Activated CD8-positive, alpha-beta T cell treated with anti-CD3 and anti-CD28 coated beads for 36 hours (primary cell): ENCODE measurements at places on chromosomes 12 and 14. TPM values are rescaled to one million over a fixed set of nuclear protein-coding genes. Genes with fewer than 3 reads are reported as not detected.
A peak's percentile ranks its signal among the peaks of the same experiment; 100 is the strongest.

Gene APOF
- not detected for total RNA-seq

DNA sequence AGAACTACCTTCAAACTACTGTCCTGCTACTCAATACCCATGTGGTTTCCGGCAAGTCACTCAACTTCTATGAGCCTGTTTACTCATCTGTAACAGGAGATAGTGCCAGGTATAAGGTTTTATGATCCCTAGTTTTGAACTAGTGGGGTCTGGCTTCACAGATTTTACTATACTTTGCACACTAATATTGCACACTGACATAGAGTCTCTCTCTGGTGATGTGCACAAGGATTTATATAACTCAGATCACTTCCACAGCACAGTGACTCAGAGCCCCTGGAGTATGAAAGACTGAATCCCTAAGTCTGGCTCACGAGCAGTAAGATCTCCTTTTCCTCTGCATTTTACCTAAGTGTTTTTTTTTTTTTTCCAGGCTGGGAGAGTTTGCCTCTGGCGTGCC is 69.7 kb upstream of the SLC38A2 start:
- peaks cover 4% of the 10 kb centered on the region for H3K4me1 ChIP-seq
- H3K36me3 ChIP-seq, result no peaks in the 10 kb centered on the region
- no peak for DNase-seq
- H3K4me3 ChIP-seq, result no peak overlapping the region

Gene FSCB
- not detected for total RNA-seq

DNA sequence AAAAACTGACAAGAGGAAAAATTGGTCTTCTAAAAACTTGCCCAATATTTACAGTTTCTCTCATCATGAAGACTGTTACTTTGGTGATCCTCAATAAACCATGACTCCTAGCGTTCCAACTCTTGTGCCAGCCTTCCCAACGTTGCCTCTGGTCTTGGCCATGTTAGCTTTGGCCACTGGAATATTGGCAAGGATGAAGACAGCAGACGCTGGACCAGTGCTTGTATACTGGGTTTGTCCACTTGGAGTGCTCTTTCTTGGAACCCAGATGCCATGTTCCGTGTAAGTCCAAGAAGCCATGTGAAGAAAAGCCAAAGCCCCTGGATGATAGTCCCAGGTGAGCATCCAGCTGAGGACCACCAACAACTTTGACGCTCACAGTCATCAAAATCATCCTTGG is 379.6 kb downstream of the NUAK1 start:
- no peak for DNase-seq
- no peaks in the 10 kb centered on the region for H3K36me3 ChIP-seq
- H3K27me3 ChIP-seq, result peaks cover 5% of the 10 kb centered on the region
- H3K4me1 ChIP-seq, result no peaks in the 10 kb centered on the region
- no peak overlapping the region for H3K27ac ChIP-seq

Gene TTC5
- 20.6 TPM for total RNA-seq

Gene LRP1-AS
- not detected for total RNA-seq

Gene DHRS1
- total RNA-seq, result 11.9 TPM

DNA sequence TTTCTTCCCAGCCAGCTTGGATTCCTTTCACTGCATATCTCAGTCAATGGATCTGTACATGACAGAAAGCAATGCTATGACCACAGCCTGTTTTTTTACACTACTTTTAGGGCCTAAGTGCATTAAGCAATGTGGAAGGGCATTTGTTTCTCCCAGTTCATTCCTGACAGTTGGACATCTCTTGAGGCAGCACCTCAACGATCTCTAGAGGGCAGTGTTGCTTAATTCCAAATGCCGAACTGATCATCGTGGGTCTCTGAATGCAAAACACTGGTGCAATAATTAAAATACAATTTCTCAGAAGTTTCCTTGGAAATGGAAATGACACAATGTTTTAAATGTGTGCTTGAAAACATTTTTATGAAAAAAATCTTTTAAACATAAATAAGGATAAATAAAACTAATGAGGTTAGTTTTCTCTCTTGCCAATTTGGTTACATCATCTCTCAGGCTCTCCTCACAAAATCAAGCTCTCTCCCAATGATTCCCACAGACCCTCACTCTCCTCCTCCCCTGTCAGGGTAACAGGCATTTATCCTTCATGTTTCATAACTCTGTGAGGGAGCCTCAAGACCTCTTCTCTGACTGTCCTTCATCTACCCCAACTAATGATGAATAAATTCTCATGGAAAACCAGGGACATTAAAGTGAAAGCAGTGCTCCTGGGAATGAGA is 192.4 kb upstream of the SLC16A7 start:
- no peak overlapping the region for H3K27ac ChIP-seq
- peaks cover 16% of the 10 kb centered on the region for H3K4me1 ChIP-seq
- H3K36me3 ChIP-seq, result no peaks in the 10 kb centered on the region

Gene GPR65
- 16.9 TPM for total RNA-seq

Gene RND1
- 2.3 TPM for total RNA-seq

DNA sequence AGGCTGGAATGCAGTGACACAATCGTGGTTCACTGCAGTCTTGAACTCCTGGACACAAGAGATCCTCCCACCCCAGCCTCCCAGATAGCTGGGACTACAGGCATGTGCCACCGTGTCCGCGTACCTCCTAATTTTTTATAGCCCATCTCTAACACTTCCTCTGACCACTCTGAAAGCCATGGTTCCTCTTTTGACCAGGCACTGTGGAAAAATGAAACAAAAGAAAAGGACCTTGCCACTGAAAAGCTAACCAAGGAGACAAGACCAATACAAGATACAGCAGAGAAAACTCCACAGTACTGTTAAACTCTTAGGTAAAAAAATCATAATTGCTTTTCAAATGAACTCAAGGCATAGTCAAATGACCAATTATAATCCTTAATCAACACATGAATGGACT is 233.3 kb downstream of the NEDD1 start:
- no peaks in the 10 kb centered on the region for H3K4me1 ChIP-seq
- H3K27ac ChIP-seq, result no peak overlapping the region
- DNase-seq, result no peak

- no peaks in the 10 kb centered on the region for H3K27me3 ChIP-seq
- DNase-seq, result peak; percentile 88
- no peak overlapping the region for H3K4me3 ChIP-seq
- H3K36me3 ChIP-seq, result no peaks in the 10 kb centered on the region
- no peak overlapping the region for H3K27ac ChIP-seq
Observed at GRCh38 chr14:100850841-100851585, 25.1 kb downstream of the MEG3 start.

Gene KRT83
- not detected for total RNA-seq
